ENCODE measurements at places on chromosomes 7 and 10. TPM values are rescaled to one million over a fixed set of nuclear protein-coding genes. Genes with fewer than 3 reads are reported as not detected.

DNA sequence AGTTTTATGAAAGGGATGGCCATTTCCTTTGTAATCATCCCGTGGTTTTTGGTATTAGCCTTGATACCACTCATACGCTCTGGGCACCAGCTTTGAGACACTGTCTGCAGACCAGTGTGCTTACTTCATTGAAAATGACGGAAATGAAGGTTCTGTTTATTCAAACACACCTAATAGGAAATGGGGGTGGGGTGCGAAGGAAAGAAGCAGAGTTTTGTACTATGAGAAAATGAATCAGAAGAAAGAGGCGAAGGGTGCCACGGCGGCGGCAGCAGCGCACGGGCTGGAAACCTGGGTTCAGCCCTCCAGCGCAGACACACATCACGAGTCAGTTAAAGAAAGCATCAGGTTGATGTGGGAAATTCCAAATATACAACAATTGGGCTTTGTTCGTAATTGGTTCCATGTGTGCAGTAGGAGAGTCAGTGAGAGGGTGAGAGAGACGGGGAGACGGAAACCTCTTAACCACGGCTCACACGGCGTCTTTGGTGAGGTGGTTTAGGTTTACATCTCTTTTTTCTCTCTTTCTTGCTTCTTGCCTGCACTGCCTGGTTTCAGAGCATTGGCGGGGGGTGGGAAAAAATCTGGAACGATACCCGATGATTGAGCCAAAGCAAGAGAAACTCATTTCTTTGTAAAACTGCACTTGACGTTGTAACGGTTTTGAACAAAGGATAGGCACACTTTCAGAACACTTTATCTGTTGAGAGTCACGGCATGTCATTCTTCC lies 321.2 kb downstream of the FRMD4A start:
- no peak for DNase-seq

DNA sequence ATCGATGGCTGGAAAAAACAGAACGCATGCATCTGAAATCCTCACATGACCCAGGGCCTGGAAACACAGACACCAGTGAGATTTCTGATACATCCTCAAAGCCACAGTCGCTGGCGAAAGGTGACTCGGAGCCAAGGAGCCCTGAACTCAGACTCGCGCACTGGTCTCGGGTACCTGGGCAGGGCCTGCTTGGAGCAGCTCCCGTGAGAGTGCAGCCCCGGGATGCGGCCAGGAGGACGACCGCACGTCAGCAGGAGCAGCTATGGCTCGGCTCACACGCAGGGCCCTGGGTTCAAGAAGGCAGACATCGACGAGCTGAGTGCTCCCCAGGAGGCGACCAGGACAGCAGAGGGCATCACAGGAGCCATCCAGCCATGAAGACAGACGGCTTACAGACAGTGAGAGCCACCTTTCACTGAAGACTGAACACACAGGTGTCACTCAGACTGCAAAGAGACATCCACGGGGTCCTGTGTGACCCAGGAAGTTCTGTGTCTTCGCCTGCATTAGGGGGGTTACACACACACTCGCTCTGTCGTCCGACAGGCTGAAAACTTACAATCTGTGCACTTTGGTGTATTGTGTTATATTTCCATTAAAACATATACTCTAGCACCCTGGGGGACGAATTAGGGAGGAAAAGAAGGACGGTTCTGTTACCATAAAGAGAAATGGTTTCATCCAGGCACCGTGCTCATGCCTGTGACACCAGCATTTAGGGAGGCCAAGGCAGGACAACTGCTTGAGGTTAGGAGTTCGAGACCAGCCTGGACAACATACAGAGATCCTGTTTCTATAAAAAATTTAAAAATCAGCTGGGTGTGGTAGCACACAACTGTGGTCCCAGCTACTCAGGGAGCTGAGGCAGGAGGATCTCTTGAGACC lies 227.7 kb downstream of the MAD1L1 start:
- no peak for DNase-seq

DNA sequence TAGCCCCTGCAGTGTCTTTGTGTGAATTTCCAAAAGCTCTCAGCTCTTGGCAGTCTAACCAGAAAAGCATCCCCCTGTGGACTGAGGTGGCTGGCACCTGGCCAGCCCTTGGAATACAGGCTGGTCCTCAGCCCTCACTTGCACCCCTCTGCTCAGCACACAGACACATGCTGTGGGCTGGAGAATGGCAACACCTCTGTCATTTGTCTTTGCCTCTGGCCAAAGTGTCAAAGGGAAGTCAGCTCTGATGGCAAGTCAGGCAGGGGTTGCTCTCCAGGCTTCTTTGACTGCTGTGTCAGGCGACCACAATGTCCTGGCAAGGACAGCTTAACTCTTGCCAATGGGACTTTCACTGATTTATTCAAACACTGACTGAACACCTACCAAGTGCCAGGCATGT lies 724.8 kb downstream of the INHBA start:
- DNase-seq = no peak

DNA sequence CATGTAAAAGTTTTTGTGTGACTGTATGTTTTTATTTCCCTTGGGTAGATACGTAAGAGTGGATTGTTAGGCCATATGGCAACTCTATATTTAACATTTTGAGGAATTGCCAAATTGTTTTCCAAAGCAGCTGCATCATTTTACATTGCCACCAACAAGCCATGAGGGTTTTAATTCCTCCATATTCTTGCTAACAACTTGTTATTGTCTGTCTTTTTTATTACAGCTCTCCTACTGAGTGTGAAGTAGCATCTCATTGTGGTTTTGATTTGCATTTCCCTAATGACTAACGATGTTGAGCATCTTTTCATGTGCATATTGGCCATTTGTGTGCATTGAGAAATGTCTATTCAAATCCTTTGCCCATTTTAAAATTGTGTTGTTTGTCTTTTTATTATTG lies 94.9 kb downstream of the CARD11 start:
- no peak for DNase-seq

GRCh38 chr10:131091682-131092081 lies 219.8 kb downstream of the TCERG1L start:
- DNase-seq = no peak

DNA sequence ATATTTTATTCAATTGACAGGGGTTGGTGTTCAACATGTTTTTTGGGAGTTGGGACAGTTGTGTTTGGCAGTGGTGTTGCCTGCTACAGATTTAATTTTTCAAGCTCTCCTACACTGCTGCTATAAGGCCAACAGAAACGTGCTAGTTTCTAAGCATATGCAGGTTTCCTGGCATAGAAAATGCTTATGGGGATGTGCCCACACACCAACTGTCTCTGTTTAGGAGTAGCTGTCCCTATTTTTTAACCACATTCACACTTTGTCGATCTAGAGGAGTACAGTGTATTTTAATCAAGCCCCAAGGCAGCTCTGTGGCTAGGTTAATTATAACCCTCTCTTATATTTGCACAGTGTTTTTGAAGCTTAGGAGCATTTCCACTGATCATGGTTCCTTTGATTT lies 28.6 kb downstream of the TMEM178B start:
- no peak for DNase-seq

DNA sequence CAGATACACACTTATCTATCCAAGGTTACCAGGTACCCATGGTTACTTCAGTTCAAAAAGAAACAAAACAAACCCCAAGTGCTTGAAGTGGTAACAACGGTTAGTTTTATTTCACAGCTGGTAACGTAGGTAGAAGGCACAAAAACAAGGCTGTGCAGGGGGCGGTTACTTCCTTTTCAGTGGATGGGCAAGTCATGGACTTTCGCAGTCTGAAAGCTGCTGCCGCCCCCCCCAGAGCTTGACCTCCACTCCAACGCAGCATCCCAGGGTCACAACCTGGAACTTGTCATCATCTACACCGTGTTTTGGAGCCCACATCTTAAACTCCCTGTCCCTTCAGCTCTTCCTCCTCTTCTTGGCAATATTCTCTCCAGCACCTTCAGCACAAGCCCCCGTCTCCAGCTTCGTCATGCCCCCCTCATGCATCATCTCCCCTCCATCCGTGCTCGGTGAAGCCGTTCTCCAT lies 181.2 kb upstream of the ITGB1 start:
- DNase-seq = no peak

- DNase-seq = peak; percentile 90
Measured at GRCh38 chr7:131111081-131111576, 216.5 kb upstream of the MKLN1 start.

GRCh38 chr10:5385224-5385623 lies 19.4 kb downstream of the TUBAL3 start:
- no peak for DNase-seq

- no peak for DNase-seq
Measured at GRCh38 chr10:126187399-126187798, 200.9 kb downstream of the ADAM12 start.

- DNase-seq = no peak
Measured at GRCh38 chr10:91061608-91062007, 140.7 kb upstream of the ANKRD1 start.

The GIMAP6 gene
- total RNA-seq = 82.2 TPM

The H2BK1 gene
- not detected for total RNA-seq

The CNPY1 gene
- not detected for total RNA-seq

The MKX gene
- not detected for total RNA-seq

The GPR146 gene
- 5.4 TPM for total RNA-seq

Data from glomerular endothelial cell (primary cell).